Placental epithelial cell (primary cell): ENCODE measurements at places on chromosomes 4 and X. TPM values are rescaled to one million over a fixed set of nuclear protein-coding genes. Genes with fewer than 3 reads are reported as not detected.

The PCDH18 gene
- 0.39 and 0.87 TPM in 2 replicates for total RNA-seq

The BRS3 gene
- not detected in 2 replicates for total RNA-seq

The MAGEC2 gene
- total RNA-seq = not detected in 2 replicates

The SYN1 gene
- total RNA-seq = not detected in 2 replicates

The JADE1 gene
- 28.7 and 51.6 TPM in 2 replicates for total RNA-seq

The SPANXC gene
- total RNA-seq = not detected in 2 replicates

The SPIN2A gene
- 0.54 and 2.7 TPM in 2 replicates for total RNA-seq

The MAGEA2 gene
- not detected in 2 replicates for total RNA-seq
